Stimulated activated CD4-positive, alpha-beta T cell treated with anti-CD3 and anti-CD28 coated beads, TNF-alpha, amount 100 ng/mL, for 4 hours (primary cell): ENCODE measurements at places on chromosomes 2 and 18.

GRCh38 chr2:60602388-60602787 is 48.9 kb upstream of the BCL11A start:
- DNase-seq: no peak

DNA sequence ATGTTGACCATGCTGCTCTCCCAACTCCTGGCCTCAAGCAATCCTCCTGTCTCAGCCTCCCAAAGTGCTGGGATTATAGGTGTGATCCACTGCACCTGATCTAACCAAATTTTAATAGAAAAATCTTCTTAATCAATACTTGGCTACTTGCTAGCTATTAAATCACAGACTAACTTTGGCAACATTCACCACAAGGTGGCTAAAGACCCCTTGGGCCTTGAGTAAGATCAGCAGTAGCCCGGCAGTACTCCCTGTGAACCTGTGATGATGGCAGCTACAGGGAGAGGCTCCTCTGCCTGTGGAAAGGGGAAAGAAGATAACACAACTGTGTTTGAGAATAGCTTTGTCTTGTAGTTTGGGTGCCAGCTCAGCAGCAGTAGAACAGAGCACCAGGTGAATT is 102.9 kb downstream of the SLC39A10 start:
- no peak for DNase-seq

GRCh38 chr18:71485611-71486010 is 1058.5 kb downstream of the CBLN2 start:
- no peak for DNase-seq

GRCh38 chr2:25250331-25251070 is 82.1 kb upstream of the POMC start:
- DNase-seq: no peak

DNA sequence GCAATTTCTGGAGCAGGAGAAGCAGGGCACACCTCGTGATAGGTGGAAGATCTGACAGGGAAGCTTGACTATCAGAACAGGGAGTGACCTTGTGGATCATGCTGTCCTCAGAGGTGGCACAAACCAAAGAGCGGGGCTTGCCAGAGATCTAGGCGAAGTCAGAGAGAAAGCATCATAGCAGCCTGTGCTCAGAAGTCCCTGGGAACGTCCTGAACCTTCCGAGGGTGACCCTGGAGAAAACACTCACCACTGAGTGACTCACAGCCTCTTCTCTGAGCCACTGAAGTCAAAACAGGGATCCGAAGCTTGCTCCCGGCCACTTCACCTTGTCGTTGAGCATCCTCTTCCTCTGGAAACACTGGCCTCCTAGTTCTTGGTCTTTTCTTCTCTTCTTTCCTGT is 56.7 kb downstream of the IL1R2 start:
- no peak for DNase-seq

DNA sequence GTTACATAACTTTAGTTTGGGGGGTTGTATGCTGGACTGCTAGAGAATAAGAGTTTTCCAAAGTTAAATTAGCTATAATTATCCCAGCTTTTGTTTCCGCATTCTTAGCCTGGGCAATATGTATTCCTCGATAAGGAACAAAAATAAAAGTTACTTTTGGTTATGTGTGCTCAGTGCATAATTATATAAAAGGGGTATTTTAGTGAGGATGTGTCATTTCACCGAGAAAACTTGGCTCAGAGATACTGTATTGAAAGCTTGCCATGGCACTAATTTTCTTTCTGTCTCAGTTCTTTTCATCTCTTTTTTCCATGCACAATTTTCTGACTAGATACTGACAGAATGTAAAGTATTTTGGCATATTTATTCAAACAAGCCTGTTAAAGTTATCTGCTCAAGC is 28.2 kb downstream of the ARHGAP15 start:
- DNase-seq: no peak

DNA sequence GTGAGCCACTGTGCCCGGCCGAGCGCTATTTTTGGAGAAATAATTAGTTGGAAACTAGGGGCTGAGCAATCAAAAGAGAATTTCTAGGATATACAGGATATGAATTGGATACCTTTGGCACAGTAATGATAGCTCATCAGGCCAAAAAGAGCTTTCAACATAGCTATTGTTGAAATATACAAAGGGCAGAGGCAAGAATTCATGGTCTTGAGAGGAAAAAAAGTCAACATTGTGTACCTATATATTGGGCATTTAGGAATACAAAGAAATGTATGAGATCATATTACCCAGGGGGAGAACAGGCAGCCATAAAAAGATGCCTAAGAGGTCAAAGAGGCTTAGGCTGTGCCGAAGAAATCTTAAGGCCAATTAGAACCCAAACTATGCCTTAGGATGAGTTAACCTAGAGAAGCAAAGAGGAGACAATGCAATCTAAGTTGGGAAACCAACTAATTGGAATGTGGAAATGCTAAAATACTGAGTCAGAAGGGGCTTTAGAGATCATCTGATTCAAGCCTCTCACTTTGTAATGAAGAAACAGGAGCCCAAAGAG is 99.0 kb downstream of the RBBP8 start:
- no peak for DNase-seq

DNA sequence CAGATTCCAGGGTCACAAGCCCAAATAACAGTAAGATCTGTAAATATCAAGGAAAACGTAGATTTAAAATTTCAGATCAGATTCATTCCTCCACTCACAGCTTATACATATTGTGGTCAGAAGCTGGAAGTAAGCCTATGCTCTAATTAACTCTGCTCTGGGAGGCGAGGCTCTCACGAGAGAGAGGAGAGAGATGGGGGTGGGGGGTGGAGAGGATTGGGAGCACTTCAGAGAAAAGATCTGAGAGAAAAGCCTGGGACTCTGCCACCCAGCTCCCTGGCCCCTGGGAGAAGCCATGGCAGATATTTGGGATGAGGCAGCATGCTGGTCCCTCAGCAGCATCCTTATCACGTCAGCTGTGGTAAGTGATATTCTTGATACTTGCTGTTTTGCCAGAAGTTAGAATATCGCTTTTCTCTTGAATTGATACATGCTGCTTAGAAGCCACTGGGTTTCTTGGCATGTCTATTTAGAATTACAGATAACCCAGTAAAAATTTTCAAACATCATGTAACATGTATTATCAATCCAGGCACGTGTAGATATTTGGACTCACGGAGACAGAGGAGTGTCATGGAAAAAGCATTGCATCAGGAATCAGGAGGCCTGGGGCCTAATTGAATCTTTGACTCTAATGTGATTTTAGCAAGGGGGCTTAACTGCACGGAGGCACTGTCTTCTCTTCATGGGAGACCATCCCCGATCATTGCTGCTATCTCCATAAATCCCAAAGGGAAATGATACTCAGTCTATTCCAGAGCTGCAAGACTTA is 265.4 kb downstream of the HRH4 start:
- no peak for DNase-seq

DNA sequence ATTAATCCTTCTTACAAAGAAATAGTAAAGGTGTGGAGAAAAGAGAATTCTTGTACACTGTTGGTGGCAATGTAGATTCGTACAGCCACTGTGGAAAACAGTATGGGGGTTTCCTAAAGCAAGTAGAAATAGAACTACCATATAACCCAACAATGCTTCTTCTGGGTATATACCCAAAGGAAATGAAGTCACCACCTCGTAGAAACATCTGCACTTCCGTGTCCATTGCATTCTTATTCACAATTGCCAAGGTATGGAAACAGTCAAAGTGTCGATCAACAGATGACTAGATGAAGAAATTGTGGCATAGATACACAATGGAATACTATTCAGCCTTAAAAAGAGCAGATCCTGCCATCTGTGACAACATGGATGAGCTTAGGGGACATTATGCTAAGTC is 93.4 kb upstream of the TGIF1 start:
- no peak for DNase-seq

- DNase-seq: no peak
These were observed 16.6 kb downstream of the SEC11C start for GRCh38 chr18:59156316-59156715.

- DNase-seq: no peak
These were observed 21.6 kb upstream of the INO80C start for GRCh38 chr18:35519148-35519899.

GRCh38 chr18:71018816-71019215 is 730.0 kb downstream of the SOCS6 start:
- DNase-seq: no peak

- DNase-seq: no peak
These were observed 16.5 kb upstream of the CERS6 start for GRCh38 chr2:168439536-168439935.
